ENCODE measurements at places on chromosomes 16 and 17. TPM values are rescaled to one million over a fixed set of nuclear protein-coding genes. Genes with fewer than 3 reads are reported as not detected.

Gene POLDIP2
- 62.6 TPM for total RNA-seq

Gene LGALS9C
- total RNA-seq = 6.1 TPM

Gene KRTAP4-6
- not detected for total RNA-seq

Gene TEN1
- total RNA-seq = 6.0 TPM

Gene SHISA6
- not detected for total RNA-seq
